Fibroblast of skin of left quadriceps (primary cell): ENCODE measurements at places on chromosomes 7 and 10.

- no peak for DNase-seq
Observed at GRCh38 chr7:130433301-130433700, 7.5 kb downstream of the CEP41 start.

DNA sequence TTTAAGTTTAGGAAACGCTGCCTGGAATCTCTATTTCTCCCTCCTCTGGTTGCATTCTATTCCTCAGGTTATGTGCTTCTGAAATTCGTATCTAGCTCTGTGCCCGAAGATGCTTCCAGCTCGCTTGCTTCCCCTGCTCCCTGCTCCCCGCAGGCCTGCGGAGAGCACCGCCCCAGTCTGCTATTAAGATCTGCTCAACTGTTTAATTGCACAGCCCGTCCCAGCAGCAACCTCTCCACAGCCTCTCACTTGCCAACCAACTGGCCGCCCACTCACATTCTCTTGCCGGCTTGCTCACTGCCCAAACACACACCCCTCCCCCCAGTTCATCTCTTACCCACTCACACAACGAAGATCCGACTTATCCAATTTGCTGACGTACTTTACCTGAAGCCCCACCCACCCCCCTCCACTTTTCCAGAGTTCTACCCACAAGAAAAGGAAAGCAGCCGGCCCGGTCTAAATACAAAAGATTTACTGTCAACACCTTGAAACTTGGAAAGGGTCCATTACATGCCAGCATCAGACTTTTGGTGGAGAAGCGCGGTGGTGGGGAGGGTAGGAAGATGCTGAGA lies 167.3 kb upstream of the KLF14 start:
- peak; percentile 69 for DNase-seq

DNA sequence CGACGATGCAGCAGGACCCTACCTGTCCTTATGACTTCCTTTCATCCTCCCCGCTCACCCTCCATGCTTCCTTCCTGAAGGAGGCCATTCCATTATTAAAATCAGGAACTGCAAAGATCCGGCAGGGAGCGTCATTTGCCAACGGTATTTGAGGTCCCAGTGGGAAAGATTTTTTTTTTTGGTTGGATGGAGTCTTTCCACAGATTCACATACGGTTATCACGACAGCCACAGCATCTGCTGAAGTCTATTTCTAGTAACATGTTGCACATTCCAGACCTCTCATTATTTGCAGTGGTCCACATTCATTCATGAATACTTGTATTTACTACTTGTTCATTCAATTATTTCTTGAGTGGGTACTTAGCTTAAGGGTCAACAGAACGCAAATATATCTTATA lies 94.7 kb upstream of the LYZL2 start:
- DNase-seq = no peak

- DNase-seq = no peak
Observed at GRCh38 chr7:114740941-114741340, 181.0 kb upstream of the MDFIC start.

DNA sequence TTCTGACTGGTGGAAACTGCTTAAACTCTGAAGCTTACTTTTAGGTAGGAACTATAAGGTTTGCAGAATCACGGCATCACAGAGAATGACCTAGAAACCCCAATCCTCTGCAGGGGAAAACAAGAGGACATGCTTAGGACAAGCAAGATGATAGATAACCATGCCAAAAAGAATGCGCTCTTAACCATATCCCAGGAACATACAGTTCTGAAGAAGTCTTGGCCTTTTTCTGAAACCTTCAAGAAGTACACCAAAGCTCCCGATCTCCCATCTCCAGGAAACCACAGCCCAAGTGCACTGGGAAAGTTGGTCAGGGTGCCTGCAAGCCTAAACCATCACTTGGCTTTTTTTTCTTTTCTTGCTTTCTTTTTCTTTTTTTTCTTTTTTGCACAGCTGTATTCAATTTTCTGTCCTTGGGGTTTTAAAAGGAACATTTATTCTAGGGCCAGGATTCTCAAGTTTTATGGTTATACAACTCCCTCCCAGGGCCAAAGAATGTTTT lies 12.2 kb upstream of the SVIL start:
- peak; percentile 57 for DNase-seq

- DNase-seq = peak; percentile 20
Observed at GRCh38 chr7:115008465-115009114, 86.7 kb downstream of the MDFIC start.

- DNase-seq = no peak
Observed at GRCh38 chr10:129101232-129101980, 365.6 kb upstream of the MGMT start.

GRCh38 chr10:31321396-31321941 lies 2.5 kb downstream of the ZEB1 start:
- DNase-seq = no peak

GRCh38 chr7:4871056-4871680 lies 9.3 kb upstream of the PAPOLB start:
- DNase-seq = no peak

DNA sequence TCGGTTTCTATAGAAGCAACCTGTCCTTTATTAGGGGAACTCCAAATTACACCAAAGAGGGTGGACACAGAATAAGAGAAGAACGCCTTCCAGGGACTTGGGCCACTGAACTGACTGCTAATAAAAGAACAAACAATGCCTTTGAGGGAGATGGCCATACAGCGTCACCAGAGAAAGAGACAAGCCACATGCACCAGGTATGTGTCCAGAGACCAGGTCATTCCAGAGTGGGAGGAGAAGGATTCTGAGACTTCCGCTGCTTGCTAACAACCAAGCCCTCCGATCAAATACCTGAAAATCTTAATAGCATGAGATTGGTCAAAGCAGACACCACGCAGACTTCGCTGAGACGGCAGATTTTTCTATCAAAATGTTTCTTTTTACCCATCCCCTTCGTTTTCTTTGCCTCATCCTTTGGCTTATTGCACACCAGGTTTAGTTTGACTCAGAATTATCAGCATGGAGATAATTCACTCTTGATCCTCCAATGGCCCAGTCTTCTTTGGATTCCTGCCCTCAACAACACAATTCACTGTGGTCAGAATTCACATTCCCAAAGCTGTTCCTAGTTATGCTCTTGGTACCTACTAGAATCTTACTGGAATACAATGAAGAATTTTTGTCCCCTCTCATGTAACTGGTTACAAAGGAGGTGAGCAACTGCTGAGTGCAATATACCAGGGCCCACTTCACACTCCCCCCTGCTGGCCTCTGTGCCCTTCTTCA lies 87.4 kb upstream of the DDC start:
- DNase-seq = no peak

GRCh38 chr10:30037620-30038336 lies 21.6 kb downstream of the JCAD start:
- DNase-seq = no peak

- no peak for DNase-seq
Observed at GRCh38 chr10:15370212-15370855, 755 bp downstream of the FAM171A1 start.

- no peak for DNase-seq
Observed at GRCh38 chr7:69624435-69625230, 26.4 kb downstream of the AUTS2 start.

GRCh38 chr7:36895192-36895591 lies 170.9 kb upstream of the AOAH start:
- no peak for DNase-seq

- DNase-seq = no peak
Observed at GRCh38 chr7:149196151-149196704, 882 bp downstream of the ZNF282 start.

DNA sequence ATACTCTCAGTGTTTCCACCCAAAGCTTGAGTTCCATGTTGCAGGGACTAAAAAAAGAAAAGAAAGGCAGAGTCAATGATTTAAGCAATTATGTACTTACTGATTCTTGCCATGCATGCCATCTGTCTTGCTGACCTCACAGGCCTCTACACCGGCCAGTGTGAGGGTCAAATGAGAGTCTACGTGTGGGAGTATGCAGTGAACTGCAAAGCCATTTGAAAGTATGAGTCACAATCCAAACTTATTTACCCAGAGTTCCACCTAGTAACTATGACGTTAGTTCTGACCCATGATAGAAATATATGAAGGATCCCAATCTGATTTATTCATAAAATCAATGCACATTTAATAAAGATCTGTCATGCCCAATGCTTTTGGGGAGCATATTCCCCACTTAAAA lies 26.5 kb downstream of the PDE1C start:
- DNase-seq = no peak

GRCh38 chr10:91367127-91367531 lies 43.0 kb upstream of the HECTD2 start:
- DNase-seq = no peak

DNA sequence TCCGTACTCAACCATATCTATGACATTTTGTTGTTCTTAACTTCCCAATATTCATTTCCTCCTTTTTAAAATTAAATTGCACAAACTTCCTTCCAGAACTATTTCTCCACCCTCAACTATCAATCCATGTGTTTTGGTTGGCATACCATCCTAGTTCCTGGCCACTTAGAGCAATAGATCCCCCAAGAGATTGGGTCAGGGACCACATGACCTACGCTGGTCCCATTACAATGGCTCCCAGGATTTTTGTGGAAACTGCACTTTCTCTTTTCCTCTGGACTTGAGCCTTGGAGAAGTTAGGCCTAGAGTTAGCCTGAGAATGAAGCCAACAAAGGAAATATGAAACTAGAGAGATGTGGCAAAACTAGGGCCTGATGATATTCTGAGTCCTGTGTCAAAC lies 55.7 kb upstream of the CASD1 start:
- no peak for DNase-seq

GRCh38 chr10:10434312-10434711 lies 583.4 kb upstream of the CELF2 start:
- DNase-seq = no peak

DNA sequence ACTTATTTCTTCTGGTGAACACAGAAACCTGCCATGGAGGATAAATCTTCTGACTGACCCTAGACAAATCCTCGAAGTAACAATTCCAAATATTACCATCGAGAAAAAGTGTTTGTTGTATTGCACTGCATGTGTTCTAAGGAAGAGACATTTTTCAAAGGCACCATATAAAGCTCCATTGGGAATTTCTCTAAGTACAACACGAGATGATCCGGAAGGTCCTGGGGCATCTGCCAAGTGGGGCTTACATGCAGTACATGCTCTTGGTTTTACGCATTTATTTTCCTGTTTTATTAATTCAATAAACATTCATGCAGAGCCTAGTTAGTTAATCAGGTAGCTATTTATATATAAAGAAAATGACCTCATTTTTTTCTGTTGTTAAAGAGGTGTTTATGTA lies 692.0 kb upstream of the IGFBP3 start:
- no peak for DNase-seq

- no peak for DNase-seq
Observed at GRCh38 chr7:29565224-29565630, 1.6 kb downstream of the PRR15 start.

- DNase-seq = peak; percentile 29
Observed at GRCh38 chr7:91771921-91772815, 108.3 kb downstream of the MTERF1 start.

- no peak for DNase-seq
Observed at GRCh38 chr10:95193944-95194343, at the start of gene ACSM6. Gene ACSM6, plus strand, starts transcription at chr10:95194238. Its CDS starts 248 bp downstream, at chr10:95194486.

- DNase-seq = no peak
Observed at GRCh38 chr7:108097703-108098102, 32.5 kb downstream of the LAMB4 start.

GRCh38 chr7:30224511-30225062 lies 59.8 kb upstream of the ZNRF2 start:
- DNase-seq = peak; percentile 62

DNA sequence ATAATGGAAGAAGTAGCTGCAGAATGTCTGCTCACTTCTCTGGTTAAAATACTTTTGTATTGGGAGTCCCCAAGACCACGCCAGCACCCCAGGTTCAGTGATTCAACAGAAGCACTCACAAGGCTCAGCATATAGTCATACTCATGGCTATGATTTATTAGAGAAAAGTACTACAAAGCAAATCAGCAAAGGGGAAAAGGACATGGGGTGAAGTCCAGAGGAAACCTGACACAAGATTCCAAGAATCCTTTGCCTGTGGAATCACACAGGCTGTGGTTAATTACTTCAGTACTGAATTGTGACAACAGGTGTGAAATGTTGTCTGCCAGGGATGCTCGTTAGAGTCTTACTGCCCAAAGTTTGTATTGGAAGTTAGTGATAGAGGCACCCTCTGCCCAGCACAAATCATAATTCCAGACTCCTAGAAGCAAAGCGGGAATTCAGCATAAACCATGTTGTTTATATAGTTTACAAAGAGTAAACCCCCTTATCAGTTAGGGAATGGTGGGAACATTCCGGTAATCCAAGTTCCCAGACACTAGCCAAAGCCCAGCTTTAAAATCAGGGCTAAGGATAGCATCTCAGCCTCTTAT lies 79.4 kb downstream of the HYCC1 start:
- no peak for DNase-seq

- no peak for DNase-seq
Observed at GRCh38 chr10:59285073-59285472, 77.3 kb downstream of the FAM13C start.

- DNase-seq = no peak
Observed at GRCh38 chr10:37754538-37755323, 102.7 kb downstream of the ZNF248 start.

- DNase-seq = no peak
Observed at GRCh38 chr10:74855027-74855426, 28.6 kb downstream of the KAT6B start.

DNA sequence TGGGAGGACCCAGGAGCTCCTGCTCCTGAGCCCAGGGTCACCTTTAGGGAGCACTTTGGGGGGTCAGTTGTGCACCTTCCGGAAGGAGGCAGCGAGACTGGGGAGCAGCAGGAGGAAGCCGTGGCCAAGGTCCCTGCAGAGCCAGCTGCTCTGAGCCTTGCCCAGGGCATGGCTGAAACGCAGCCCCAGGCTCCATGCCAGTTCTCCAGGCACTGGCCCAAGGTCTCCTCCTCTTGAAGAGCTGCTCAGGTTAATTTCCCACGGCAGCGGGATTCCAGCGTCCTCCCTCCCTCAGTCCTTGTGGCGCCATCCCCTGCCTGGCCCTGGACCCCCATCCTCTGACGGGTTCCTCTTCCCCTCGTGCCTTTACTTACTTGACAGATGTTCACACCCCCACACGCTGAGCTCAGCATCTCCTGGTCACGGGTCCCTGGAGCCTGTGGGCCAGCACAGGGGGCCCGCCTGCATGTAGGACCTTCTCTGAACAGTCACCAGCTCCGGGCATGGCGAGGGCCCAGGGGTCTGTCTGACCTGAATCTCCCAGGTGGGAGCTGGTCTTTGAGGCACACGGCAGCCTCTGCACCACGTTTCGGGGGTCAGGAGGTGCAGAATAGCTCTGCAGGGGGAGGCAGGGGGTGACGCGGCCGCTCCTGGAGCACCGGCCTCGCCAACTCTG lies 16.7 kb upstream of the CFAP46 start:
- no peak for DNase-seq

GRCh38 chr7:24200407-24200966 lies 83.5 kb upstream of the NPY start:
- DNase-seq = no peak

- no peak for DNase-seq
Observed at GRCh38 chr10:76136961-76137360, 705.5 kb downstream of the LRMDA start.
